ENCODE measurements at places on chromosomes 4 and X. TPM values are rescaled to one million over a fixed set of nuclear protein-coding genes. Genes with fewer than 3 reads are reported as not detected.

Gene VSIG1
- total RNA-seq: not detected

Gene OPN1LW
- not detected for total RNA-seq

Gene ZBTB49
- total RNA-seq: 7.7 TPM

Gene MAP7D3
- 15.6 TPM for total RNA-seq

Gene STK32B
- total RNA-seq: 0.22 TPM

Gene MAGEB17
- total RNA-seq: 0.30 TPM

Gene HGFAC
- total RNA-seq: 0.38 TPM

Gene KCND1
- total RNA-seq: 0.27 TPM

Gene KIT
- 2.3 TPM for total RNA-seq

Gene PAGE3
- not detected for total RNA-seq

Gene ALB
- total RNA-seq: not detected

Gene KIF4A
- 0.38 TPM for total RNA-seq

Gene MAGEA1
- not detected for total RNA-seq

Gene LAP3
- 58.9 TPM for total RNA-seq

Gene NAA11
- not detected for total RNA-seq

Gene ENPEP
- 5.3 TPM for total RNA-seq

Gene SOWAHD
- not detected for total RNA-seq

Gene GAGE2A
- not detected for total RNA-seq

Gene RAB39B
- total RNA-seq: 0.35 TPM

Gene UGT2B10
- not detected for total RNA-seq

Gene FAM9C
- total RNA-seq: not detected

Gene CYP2U1
- 10.8 TPM for total RNA-seq

Gene TCEAL2
- total RNA-seq: 1.3 TPM

Gene CETN2
- total RNA-seq: 22.3 TPM

Gene HSPA4L
- 12.4 TPM for total RNA-seq

Gene PLK4
- total RNA-seq: 0.75 TPM

Gene NIPAL1
- 0.43 TPM for total RNA-seq

Gene NHSL2
- 6.7 TPM for total RNA-seq

Gene TIMM17B
- 49.8 TPM for total RNA-seq

Gene ZCCHC18
- 3.7 TPM for total RNA-seq

Gene ERCC6L
- 0.08 TPM for total RNA-seq

Gene NRK
- 4.9 TPM for total RNA-seq

Gene TKTL1
- total RNA-seq: 3.2 TPM

Gene PAGE5
- total RNA-seq: not detected

Gene VEGFD
- 1.3 TPM for total RNA-seq

Gene MGAT4D
- total RNA-seq: not detected

Gene SULT1B1
- 0.59 TPM for total RNA-seq

Gene ADAM29
- not detected for total RNA-seq

Gene DCAF4L1
- 0.46 TPM for total RNA-seq

Gene ADH7
- total RNA-seq: not detected

Gene CXorf65
- total RNA-seq: not detected

Gene HSFX4
- total RNA-seq: 0.30 TPM

Gene SGMS2
- total RNA-seq: 37.8 TPM

Gene CT55
- total RNA-seq: not detected

Gene RAB40AL
- 0.32 TPM for total RNA-seq

Gene HTR2C
- total RNA-seq: not detected

Gene CTAG1A
- not detected for total RNA-seq

Gene BTC
- 0.35 TPM for total RNA-seq

Gene KANTR
- total RNA-seq: 7.2 TPM

Gene SAGE1
- total RNA-seq: not detected

Gene P2RY8
- 1.5 TPM for total RNA-seq

Gene CNOT6L
- 27.2 TPM for total RNA-seq

Gene RADX
- total RNA-seq: 1.0 TPM

Gene PF4V1
- total RNA-seq: not detected

Gene GDPD2
- total RNA-seq: not detected

Gene UXT
- 83.2 TPM for total RNA-seq
